ENCODE measurements at places on chromosomes 16 and 17.

- no peak for DNase-seq
These were observed 732 bp upstream of the EXOSC6 start for GRCh38 chr16:70252355-70252988.

DNA sequence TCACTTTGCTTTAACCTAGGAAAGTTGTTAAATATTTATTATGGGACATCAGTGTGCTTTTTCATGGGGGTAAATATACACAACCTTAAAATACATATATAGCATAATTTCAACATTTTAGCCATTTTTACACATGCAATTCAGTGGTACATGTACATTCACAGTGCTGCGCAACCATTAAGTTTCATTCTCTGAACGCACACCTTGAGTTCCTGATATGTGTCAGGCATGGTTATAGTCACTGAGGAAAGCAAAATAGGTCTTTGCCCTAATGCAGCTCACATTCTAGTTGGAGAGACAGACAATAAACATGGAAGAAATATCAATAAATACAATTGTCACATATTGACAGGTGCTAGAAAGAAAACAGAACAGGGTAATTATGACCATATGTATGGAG is 12.8 kb upstream of the CNEP1R1 start:
- DNase-seq, result no peak

GRCh38 chr17:44367231-44367979 is 3.8 kb upstream of the FAM171A2 start:
- no peak for DNase-seq

DNA sequence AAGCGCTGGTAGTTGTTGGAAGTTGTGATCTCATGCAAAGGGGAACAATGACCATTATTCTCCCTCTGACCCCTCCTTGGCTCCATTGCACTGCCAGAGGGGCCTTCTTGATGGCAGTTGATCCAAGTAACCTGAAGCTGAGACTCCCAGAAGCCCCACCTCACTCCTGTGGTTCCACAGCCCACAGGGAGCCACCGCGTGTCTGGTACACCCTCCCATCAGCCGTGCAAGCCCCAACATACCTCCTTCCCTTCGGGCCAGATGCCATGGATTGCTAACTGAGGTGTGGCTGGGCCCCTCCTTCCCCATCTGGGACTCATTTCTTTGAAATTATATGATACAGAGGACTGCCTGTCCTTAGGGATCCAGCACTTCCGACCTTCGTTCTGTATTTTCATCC is 17.8 kb downstream of the SAP30BP start:
- DNase-seq, result no peak

GRCh38 chr17:82489851-82490511 is 29.6 kb upstream of the FOXK2 start:
- DNase-seq, result no peak

GRCh38 chr17:40100669-40101366 is 429 bp upstream of the NR1D1 start:
- peak; percentile 90 for DNase-seq

DNA sequence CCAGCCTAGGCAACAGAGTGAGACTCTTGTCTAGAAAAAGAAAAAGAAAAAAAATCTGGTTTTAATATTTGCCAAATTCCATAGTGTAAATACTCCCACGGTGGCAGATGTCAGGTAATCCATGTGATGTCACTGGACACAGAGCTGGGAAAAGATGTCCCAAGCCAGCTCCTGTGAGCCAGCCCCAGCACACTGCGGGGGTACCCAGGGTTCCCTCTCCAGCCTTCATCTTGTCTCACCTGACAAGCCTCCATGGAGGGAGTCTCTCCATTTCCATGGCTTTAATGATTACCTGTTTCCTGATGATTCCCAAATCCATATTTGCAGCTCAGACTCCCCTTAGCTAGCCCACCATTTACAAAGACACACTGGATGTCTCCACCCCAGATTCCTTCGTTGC is 4.6 kb downstream of the CD300LB start:
- DNase-seq, result no peak

- DNase-seq, result no peak
These were observed 21.5 kb downstream of the EPOP start for GRCh38 chr17:38653230-38653629.

DNA sequence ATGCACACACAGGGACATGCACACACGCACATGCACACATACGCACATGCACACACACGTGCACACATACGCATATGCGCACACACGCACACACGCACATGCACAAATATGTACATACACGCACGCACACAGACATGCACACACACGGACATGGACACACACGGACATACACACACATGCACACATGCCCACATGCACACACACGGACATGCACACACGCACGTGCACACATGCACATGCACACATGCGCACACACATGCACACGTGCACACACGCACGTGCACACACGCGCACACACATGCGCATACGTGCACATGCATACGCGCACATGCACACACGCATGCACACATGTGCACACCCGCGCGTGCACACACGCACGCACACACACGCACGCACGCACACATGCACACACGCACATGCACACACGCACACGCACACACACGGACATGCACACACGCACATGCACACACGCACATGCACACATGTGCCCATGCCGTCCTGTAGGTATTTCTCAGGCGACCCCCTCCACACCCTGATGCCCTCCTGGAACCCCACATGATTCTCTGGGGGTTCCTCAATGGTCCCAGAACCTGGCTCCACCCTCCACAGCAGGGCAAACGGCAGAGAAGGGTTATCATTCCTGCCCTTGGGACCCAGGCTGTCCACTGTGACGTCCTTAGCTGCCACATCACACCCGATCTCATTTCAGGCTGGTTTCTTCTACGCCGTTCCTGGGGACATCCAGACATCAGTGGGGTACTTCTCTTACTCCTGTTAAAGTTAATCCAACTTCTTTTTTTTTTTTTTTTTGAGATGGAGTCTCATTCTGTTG is 9.6 kb upstream of the RBFOX3 start:
- no peak for DNase-seq
